ENCODE measurements at places on chromosomes 12 and 14. TPM values are rescaled to one million over a fixed set of nuclear protein-coding genes. Genes with fewer than 3 reads are reported as not detected.

The IAPP gene
- total RNA-seq: not detected

The PITPNM2 gene
- total RNA-seq: 35.1 TPM

The RIN3 gene
- total RNA-seq: 6.2 TPM

The LIN7A gene
- 31.2 TPM for total RNA-seq

The PDE3A gene
- total RNA-seq: 15.0 TPM

The TMTC2 gene
- 11.5 TPM for total RNA-seq

The MGAT4C gene
- 2.5 TPM for total RNA-seq

The ACSS3 gene
- total RNA-seq: 43.4 TPM

The LRRK2 gene
- total RNA-seq: 32.8 TPM

The INHBC gene
- not detected for total RNA-seq

The KCNK13 gene
- total RNA-seq: not detected

The FOXN4 gene
- not detected for total RNA-seq

The FGF6 gene
- not detected for total RNA-seq

The ARHGDIB gene
- total RNA-seq: 41.5 TPM

The PSME1 gene
- total RNA-seq: 168 TPM

The SOAT2 gene
- not detected for total RNA-seq

The PLEK2 gene
- not detected for total RNA-seq

The TSHR gene
- total RNA-seq: not detected

The NRXN3 gene
- 17.0 TPM for total RNA-seq

The LMNTD1 gene
- total RNA-seq: not detected

The ANO6 gene
- total RNA-seq: 125 TPM

The KLHL42 gene
- 44.1 TPM for total RNA-seq

The EML1 gene
- 51.4 TPM for total RNA-seq

The GLIPR1L2 gene
- total RNA-seq: not detected

The KSR2 gene
- total RNA-seq: not detected

The SERPINA9 gene
- total RNA-seq: not detected

The ABCC9 gene
- total RNA-seq: 118 TPM

The OTOGL gene
- 0.88 TPM for total RNA-seq

The KRT85 gene
- not detected for total RNA-seq

The RNFT2 gene
- not detected for total RNA-seq

The DCN gene
- total RNA-seq: 2,053 TPM

The CTSG gene
- 4.0 TPM for total RNA-seq

The JPH4 gene
- 2.4 TPM for total RNA-seq

The DNAI7 gene
- total RNA-seq: 4.8 TPM

The ARMH4 gene
- total RNA-seq: 49.9 TPM

The BLOC1S1 gene
- total RNA-seq: 178 TPM

The DPPA3 gene
- total RNA-seq: not detected

The PSMB5 gene
- total RNA-seq: 79.2 TPM

The KRT72 gene
- not detected for total RNA-seq

The FAM186B gene
- 0.30 TPM for total RNA-seq

The SMOC1 gene
- 0.59 TPM for total RNA-seq

Data from uterus (tissue), 4 donors.